ENCODE measurements at places on chromosomes 6 and 20. TPM values are rescaled to one million over a fixed set of nuclear protein-coding genes. Genes with fewer than 3 reads are reported as not detected.

FUCA2 gene
- 1.1 TPM for total RNA-seq

C20orf202 gene
- not detected for total RNA-seq

FOXF2 gene
- total RNA-seq = not detected

SMLR1 gene
- not detected for total RNA-seq

RGS17 gene
- not detected for total RNA-seq

C20orf141 gene
- not detected for total RNA-seq

LCA5 gene
- total RNA-seq = not detected

ME1 gene
- total RNA-seq = not detected

TNNC2 gene
- 1.5 TPM for total RNA-seq

STXBP5 gene
- total RNA-seq = 22.5 TPM

UNC5CL gene
- total RNA-seq = 2.5 TPM

PTPRT gene
- not detected for total RNA-seq

CALHM6 gene
- total RNA-seq = 3.1 TPM

FERMT1 gene
- total RNA-seq = not detected

SNAP91 gene
- total RNA-seq = not detected

HLA-G gene
- total RNA-seq = 2.7 TPM

Measured in CD4-positive, alpha-beta T cell (primary cell).